ENCODE measurements at places on chromosomes 11 and 22. TPM values are rescaled to one million over a fixed set of nuclear protein-coding genes. Genes with fewer than 3 reads are reported as not detected.

MUC2 gene
- not detected for total RNA-seq

MUC15 gene
- 3.7 TPM for total RNA-seq

LRRC32 gene
- total RNA-seq = 25.8 TPM

DBX1 gene
- total RNA-seq = not detected

SERPIND1 gene
- total RNA-seq = 0.38 TPM

CPSF7 gene
- total RNA-seq = 47.7 TPM

ACR gene
- not detected for total RNA-seq

SUSD2 gene
- total RNA-seq = 2.6 TPM

LRRC56 gene
- 1.2 TPM for total RNA-seq

BTG4 gene
- not detected for total RNA-seq

FAM118A gene
- 39.9 TPM for total RNA-seq

MAPK8IP2 gene
- 22.7 TPM for total RNA-seq

BRSK2 gene
- 50.6 TPM for total RNA-seq

FAM111A gene
- total RNA-seq = 62.1 TPM

METTL15 gene
- total RNA-seq = 31.1 TPM

ISX gene
- not detected for total RNA-seq

PHOX2A gene
- not detected for total RNA-seq

HTATIP2 gene
- 2.6 TPM for total RNA-seq

CATSPERZ gene
- 3.1 TPM for total RNA-seq
